Activated T-helper 1 cell treated with anti-CD3 and anti-CD28 coated beads, Interleukin-2, amount 50 U/mL, for 16 hours (primary cell): ENCODE measurements at places on chromosomes 5 and 9.

DNA sequence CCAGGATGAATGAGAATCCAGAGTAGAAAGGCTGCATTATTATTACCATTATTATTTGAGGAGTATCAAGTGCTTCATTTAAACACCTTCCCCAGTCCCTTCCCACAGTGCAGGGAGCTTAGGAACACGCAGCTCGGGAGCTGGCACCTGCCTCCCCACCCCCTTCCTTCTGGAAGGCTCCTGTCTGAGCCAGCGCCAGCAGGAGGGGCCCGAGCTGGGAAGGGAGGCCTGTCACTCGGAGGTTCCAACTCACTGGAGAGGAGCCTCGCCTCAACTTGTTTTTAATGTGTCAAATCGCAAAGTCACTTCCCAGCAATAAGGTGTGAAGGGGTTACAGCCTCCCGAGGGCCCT, 156.4 kb upstream of the IRX4 start:
- no peak for DNase-seq

GRCh38 chr5:172530406-172530805, 76.1 kb upstream of the SH3PXD2B start:
- DNase-seq: no peak

DNA sequence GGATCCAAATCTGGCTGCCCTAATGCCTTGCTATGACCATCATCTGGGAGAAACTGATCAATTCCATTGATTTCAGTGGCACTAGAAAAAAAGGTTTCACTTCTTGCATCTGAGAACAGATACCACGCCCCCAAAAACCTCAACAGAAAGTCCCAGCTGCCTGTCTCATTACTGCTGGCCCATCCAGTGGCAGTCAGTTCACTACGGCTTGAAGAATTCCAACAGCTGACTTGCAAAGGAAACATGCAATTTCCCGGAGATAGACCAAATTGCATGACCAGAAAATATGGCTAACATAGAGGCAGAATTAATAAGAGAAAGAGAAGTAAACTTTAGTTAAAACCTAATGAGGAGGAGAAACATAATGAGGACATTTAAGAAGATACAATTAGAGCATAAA, 48.6 kb downstream of the UGCG start:
- no peak for DNase-seq

- no peak for DNase-seq
Observed at GRCh38 chr9:4095484-4095883, 204.4 kb downstream of the GLIS3 start.

- DNase-seq: no peak
Observed at GRCh38 chr5:111993242-111993641, 236.2 kb upstream of the NREP start.

DNA sequence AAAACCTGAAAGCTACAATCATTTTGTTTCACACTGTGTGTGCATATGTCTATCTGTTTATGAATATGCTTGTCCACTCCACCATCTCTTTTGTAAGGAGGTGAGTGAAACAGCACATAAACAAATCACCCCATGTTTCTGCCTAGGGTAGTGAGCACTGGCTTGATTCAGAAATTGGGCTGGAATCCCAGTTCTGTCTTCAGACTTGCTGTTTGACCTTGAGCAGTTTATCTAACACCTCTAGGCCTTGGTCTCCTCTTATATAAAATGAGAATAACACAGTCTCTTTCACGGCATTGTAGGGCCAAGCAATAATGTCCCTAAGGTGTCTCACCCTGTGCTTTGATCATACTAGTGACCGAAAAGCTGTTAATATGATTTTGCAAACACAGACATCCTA, 61.2 kb downstream of the ZNF366 start:
- no peak for DNase-seq

DNA sequence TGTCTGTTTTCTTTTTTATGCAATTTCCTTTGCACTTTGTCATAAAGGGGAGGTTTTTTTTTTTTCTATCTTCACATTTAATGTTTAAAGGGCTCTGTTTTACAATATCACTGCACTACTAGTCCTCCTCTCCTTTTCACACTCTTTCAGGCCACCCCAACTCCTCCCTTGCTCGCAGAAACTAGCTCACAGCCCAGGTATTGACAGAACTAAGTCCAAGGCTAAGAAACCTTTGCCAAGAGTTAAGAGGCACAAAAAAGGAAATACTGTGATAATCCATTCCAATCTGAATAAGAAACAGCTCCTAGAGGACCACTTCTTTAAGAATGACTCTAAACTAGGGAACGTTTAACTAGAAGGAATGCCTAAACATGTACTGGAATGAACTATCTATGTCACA, 1.1 kb upstream of the FGF10 start:
- DNase-seq: no peak

GRCh38 chr9:88090151-88090581, 48.1 kb downstream of the SPATA31C2 start:
- DNase-seq: no peak

GRCh38 chr5:150645070-150645700, 4.7 kb downstream of the SYNPO start:
- no peak for DNase-seq

- DNase-seq: no peak
Observed at GRCh38 chr5:117942861-117943519, 1045.4 kb downstream of the DTWD2 start.

GRCh38 chr9:8074713-8075286, 275.2 kb upstream of the DMAC1 start:
- no peak for DNase-seq

DNA sequence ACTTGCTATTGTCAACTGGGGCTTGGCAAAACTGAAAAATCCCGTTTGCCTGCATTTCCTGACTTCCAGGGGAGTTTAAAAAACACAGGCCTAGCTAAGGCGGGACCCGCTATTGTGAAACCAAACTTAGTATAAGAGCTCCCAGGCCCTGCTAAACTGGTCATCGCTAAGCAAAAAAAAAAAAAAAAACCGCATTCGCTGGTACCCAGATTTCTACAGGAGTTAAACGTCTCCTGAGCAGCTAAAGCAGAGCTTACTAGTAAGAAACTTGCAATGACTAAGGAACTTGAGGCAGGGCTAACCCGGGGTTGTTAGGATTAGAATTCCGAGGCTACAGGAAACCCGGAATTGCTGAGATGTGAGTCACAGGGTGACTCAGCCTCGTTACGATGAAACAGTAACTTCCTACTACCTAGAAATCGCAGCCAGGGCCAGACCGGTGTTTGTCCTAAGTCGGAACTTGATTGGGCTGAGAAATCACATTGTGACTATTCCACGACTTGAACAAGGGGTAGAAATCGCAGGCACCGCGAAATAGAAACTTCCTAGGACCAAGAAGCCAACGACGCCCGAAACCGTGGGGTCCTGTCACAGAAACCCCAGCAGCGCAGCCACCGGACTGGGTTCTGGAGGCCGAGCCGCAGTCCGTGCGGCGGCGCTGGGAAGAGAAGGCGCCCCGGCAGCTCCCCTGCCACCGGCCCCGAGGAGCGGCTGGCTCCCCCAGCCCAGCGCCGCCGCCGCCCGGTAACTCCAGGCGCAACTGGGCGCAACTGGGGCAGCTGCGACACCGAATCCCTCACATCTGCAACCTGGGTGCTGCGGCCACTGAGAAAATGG, 89.4 kb downstream of the ANXA2R start:
- DNase-seq: peak; percentile 36

DNA sequence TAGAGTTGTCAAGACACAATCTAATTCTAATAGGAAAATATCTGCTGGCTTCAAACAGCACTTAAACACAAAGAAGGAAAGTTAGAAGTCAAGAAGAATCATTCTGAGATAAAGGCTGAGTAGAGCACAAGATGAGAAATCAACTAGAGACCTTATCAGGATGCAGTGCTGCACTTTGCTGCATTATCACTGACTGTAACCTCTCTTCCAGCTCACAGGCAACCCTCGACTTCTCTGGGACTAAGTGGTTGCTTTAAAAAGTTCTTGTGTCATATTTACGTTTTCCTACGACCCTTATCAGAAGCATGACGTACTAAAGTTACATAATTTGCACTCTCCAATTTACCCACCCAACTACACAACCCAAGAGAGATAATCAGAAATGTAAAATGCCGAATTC, 176.1 kb downstream of the MLLT3 start:
- DNase-seq: no peak

DNA sequence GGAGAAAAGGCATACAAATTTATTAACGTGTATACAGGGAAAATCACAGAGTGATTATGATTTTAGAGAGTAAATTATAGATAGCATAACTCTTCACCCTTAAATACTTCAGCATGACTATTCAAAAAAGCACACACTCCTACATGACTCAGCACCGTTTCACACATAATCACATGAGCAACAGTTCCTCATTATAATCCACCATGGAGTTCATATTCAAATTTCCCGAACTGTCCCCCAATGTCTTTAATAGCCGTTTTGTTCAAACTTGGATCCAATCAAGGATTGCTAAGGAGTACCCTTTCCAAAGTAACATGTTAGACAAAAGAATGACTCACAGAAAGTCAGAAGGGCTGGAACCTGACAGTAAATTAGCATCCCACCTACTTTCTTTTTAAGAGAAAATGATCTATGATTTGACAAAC, 32.1 kb downstream of the RAPGEF1 start:
- no peak for DNase-seq

DNA sequence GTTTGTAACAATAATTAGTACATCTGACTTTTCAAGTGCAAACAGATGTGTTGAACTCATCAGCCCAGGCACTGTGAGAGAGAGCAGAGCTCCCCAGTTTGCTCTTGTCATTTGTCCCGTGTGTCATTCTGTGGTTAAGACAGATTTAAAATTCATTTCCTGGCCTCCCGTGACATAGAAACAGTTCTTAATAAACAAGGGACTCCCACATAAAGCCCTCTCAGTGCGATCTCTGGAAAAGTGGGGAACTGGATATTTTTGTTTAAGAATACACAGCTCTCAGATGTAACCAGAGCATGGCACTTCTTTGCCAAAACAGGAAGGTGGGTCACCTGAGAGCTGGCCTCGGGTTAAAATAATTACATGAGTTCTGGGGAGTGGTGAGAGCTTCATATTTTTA, 58.6 kb downstream of the PRKACG start:
- no peak for DNase-seq

DNA sequence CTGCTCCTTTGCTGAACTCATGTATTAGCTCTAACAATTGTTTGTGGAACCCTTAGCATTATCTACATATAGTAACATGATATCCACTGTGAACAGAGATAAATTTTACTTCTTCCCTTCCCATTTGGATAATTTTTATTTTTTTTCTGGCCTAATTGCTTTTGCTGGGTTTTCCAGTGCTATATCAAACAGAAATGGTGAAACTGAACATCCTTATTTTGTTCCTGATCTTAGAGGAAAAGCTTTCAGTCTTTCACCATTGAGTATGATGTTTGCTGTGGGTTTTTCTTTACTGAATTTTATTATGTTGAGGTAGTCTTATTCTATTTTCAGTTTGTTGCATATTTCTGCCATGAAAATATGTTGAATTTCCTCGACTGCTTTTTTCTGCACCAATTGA, 44.8 kb upstream of the STARD4 start:
- no peak for DNase-seq

- DNase-seq: no peak
Observed at GRCh38 chr9:2839040-2839439, 4.9 kb downstream of the PUM3 start.

- DNase-seq: no peak
Observed at GRCh38 chr5:58241389-58241788, 218.5 kb downstream of the PLK2 start.

- DNase-seq: no peak
Observed at GRCh38 chr5:78691084-78691960, 42.8 kb upstream of the LHFPL2 start.

- DNase-seq: no peak
Observed at GRCh38 chr5:15927710-15928380, 251.7 kb downstream of the MARCHF11 start.

GRCh38 chr5:87129046-87129445, 138.6 kb upstream of the RASA1 start:
- no peak for DNase-seq

- DNase-seq: no peak
Observed at GRCh38 chr5:9157811-9158210, 388.1 kb downstream of the SEMA5A start.

GRCh38 chr5:148831590-148832565, 5.5 kb downstream of the ADRB2 start:
- no peak for DNase-seq

GRCh38 chr9:26325444-26325829, 567.2 kb downstream of the CAAP1 start:
- DNase-seq: no peak

GRCh38 chr5:41151564-41151963, 61.8 kb downstream of the C6 start:
- DNase-seq: no peak

DNA sequence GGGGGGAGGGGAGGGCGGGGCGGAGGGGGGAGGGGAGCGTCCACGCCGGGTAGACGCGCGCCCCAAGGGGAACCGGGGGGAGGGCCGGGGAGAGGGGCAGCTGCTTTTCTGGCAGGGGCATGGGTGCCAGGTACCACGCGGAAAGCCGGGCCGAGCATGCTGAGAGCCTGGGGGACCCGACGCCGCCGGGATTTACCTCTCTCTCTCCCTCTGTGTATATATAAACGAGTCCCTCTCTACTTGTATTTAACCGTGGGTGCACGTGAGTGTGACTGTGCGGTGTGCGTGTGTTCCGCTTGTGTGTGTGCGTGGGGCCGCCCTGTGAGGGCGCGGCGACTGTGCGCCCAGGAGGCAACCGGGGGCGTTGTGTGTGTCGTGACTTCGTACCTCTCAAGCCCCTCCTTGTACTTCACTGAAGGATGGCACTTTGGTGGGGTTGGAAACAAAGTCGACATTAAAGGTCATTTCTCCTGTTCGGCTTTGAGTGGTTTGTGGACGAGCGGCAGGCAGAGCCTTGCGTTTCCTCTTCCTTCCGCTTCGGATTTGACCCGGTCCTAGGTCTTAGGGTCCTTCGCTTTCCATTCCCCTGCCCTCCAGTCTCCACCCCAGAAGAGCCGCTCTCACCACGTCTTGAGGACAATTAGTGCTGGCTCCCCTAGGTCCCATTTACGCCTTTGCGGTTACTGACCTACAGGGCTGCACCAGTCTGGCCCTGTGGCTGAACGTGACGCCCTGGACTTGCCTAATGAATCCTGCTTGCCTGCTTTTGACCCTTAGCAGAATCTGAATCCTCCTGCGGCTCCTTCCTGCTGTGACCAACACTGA, 36.2 kb upstream of the TTC1 start:
- no peak for DNase-seq

DNA sequence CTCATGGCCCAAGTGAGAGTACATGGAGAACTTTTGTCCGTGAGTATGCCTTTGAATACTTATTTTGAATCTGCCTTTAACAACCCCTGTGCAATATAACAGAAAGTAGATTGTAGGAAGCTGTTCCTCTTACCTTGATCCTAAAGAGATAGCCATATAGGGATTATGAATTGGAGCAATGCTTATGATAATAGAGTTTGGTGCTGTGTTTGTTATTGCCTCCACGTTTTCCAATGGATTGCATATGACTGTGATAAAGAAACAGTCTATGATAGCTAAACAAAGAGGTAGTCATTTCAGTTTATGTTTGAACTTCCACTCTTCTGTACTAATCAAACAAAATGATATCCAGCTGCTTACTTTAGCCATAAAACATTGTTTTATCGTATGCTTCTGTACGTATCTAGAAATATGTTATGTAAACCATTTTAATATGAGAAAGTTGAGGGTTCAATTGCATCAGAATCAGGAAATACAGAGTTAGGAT, 199.6 kb upstream of the RGMB start:
- DNase-seq: no peak

GRCh38 chr5:123746683-123747360, 234.8 kb downstream of the CSNK1G3 start:
- DNase-seq: no peak
